ENCODE measurements at places on chromosomes 3 and 15.

DNA sequence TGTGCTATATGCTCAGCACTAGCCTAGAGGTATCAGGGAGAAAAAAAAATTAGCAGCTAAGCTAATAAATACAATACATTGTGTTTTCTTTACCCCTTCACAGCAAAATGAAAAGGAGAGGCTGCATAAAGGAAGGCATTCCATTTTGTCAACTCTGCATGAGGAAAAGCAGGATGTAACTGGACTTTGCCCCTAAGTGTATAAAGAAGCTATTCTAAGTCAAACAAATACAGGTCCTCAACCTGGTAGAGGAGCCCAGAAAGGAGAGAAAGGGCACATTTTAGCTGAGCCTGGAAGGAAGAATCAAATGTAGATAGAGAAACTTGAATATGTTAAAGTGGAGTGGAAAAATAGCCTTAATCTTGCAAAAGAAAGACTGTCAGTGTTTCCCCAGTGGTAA is 89.0 kb upstream of the SPRED1 start:
- no peak for DNase-seq

DNA sequence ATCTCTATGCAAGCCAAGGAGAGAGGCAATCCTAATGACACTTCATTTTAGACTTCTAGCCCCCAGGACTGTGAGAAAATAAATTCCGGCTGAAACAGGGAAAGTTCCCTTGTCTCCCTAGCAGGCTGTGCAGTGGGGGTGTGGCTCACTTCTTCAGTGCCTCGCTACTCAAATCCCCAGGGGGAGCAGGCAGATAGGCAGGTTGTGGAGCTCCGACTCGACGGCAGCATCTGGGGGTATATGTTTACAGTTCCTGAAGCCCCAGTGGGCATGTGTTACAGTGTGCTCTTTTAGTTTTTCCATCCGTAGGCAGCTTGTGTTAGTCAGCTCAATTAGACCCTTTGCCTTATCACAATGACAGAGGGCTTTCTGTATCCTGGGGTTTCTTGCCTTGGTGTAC is 836.5 kb downstream of the PDCD6IP start:
- DNase-seq = no peak

GRCh38 chr3:97968376-97968775 is 3.9 kb downstream of the RIOX2 start:
- no peak for DNase-seq

DNA sequence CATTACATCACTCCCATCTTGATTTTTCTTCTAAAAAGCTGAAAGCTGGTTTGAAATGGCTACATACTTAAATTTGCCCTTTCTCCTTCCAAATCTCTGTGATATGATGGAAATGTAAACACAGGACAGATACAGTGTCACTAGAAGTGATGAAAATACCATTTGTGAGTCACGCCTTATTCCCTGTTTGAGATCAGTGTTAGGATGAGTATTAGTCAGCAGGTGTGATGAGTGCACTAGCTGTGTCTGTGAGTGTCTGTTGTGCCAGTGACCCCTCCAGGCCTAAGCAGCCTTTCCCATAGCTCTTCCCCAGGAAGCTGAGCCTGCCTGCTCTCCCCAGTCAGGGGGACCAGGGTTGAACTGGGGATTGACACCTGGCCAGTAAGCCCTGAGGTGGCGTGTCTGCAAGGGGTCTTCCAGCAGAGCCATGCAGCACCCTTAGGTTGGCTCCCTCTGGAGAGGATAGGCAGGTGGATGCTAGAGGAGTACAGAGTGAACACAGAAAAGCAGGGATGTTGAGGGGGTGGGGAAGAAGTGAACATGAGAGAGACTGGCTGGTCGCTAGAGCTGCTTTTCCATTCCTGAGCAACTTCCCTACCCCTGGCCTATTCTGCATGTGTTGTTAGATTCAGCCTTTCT is 92.0 kb downstream of the PDE8A start:
- DNase-seq = no peak

GRCh38 chr15:69951898-69952555 is 145.7 kb downstream of the TLE3 start:
- DNase-seq = no peak

GRCh38 chr3:188574885-188575284 is 420.9 kb downstream of the LPP start:
- DNase-seq = no peak

DNA sequence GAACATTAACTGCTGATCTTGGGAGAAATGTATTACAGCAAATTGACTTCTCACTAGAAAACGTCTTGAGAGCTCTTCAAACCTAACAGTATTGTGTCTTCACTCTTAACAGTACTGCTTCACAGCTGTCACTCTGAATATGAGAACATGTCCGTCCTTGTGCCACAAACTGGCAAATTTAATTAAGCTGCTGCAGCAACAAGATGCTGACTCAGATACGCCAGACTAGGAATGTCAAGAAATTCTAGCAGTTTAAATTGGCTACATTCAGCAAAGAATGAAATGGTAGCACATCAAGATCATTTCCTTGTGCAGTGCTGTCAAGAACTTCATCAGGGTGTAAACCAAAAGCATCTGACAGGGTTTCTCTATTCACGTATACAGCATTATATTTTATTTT is 7.6 kb downstream of the ICE2 start:
- no peak for DNase-seq

DNA sequence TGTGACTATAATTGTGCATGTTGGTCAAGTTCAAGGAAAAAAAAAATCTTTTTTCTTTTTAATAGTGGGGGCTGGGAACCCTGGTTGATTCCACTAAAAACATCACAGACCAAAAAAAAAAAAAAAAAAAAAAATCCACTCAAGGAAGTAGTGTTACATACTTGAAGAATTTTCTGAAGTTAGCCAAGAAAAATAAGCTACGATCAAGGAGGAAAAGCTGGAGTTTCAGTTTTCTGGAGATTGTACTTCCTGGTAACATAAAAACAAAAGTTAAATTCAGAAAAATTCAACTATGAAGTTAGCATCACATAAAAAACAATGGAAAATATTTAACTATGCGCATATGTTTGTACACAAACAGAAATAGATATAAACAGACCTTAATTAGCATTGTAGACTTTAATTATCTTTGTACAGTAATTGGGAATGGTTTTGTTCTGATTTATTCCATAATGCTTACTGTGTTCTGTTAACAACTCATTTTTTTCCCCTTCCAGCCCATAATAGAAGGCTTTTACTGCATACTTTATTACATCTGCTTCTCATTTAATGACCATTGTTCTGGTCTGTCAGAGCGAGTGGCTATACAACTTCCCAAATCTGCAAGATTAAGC is 194.3 kb downstream of the RORA start:
- no peak for DNase-seq

GRCh38 chr3:181358562-181358961 is 353.2 kb upstream of the SOX2 start:
- DNase-seq = no peak

- no peak for DNase-seq
Observed at GRCh38 chr3:195839260-195840010, 27.7 kb upstream of the MUC4 start.

GRCh38 chr3:20125897-20126296 is 60.1 kb downstream of the SGO1 start:
- no peak for DNase-seq

GRCh38 chr3:113231827-113232253 is 20.5 kb downstream of the BOC start:
- no peak for DNase-seq

GRCh38 chr15:70023064-70023768 is 74.5 kb downstream of the TLE3 start:
- DNase-seq = no peak

- DNase-seq = no peak
Observed at GRCh38 chr3:42501681-42502428, 588 bp upstream of the VIPR1 start.

- DNase-seq = no peak
Observed at GRCh38 chr3:195911946-195912270, 3.6 kb upstream of the TNK2 start.

- DNase-seq = no peak
Observed at GRCh38 chr3:138351916-138352550, 3.7 kb downstream of the MRAS start.

GRCh38 chr15:61736790-61737189 is 323.5 kb downstream of the VPS13C start:
- DNase-seq = no peak

GRCh38 chr3:99313485-99313884 is 324.9 kb upstream of the COL8A1 start:
- no peak for DNase-seq

GRCh38 chr3:127226457-127226856 is 33.5 kb downstream of the PRR23E start:
- DNase-seq = no peak

- DNase-seq = no peak
Observed at GRCh38 chr3:77259694-77260093, 219.8 kb downstream of the ROBO2 start.

DNA sequence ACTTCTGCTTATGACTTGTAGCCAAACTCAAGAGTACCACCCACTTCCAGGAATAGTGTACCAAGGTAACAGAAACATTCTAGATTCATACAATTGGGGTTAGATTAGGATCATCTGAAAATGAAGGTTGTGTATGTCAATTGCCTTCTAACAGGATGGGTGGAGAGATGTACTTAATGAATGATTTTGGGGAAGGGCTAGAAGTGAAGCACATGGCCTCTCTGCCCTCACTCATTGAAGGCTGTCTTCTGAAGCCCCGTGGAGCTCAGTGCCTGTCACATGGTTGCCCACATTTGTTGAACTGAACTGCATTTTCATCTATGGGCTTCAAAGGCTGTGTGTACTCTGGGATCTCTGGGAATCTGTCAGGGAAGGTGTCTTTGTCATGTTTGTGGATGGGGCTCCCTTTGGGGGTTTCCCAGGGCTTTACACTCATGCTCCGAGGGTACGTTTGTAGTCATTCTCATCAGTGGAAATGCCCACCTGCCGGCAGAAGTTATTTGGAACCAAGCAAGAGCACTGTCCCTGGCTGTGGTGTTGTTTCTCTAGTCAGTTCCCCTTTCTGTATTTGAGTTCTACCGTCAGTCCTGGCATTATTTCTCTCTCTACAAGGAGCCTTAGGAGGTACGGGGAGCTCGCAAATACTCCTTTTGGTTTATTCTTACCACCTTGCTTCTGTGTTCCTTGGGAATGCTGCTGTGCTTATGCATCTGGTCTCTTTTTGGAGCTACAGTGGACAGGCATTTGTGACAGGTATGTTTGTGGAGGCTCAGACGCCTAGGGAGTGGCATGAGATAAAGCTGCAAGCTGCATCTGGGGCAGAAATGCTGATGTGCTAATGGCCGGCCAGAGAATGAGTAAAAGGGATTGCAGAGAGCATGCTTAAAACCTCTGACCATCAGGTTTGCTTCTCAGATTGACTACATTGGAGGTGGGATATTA is 22.4 kb downstream of the CD86 start:
- DNase-seq = no peak

DNA sequence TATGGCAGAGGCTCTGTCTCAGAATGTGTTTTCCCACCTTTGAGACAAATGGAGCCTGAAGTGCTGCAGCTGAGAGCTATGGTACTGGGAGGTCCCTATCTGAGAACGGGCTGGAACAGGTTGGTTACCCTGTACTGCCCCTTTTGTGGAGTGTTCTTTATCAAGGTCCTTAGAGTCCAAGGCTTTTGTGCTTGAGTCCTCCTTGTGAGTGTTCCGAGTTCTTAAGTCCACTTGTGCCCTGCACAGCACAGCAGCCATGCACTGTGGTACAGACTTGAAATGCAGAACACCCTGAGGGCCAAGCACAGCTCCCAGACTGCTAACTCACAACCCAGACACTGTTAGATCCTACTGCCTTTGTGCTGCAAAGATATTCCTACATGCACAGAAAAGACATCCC is 67.8 kb downstream of the ARHGAP31 start:
- DNase-seq = no peak

GRCh38 chr3:186251948-186252619 is 110.0 kb downstream of the DGKG start:
- DNase-seq = no peak

DNA sequence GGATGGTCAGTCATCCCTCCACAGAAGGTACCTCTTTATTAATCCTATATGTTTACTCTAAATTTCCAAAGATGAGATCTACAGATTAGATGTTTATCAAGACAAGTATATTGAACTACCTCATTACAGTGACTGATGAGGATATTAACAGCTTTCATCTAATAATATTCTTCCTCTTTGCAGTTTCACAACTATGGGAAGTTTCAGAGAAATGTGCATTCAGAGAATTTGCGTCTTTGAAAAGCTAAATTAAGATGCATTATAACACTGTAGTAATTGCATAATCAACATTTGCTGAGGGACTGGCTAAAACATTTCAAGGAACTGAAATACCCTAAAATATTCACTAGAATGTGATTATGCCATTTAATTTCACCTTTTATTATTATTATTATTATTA is 46.7 kb downstream of the MCF2L2 start:
- no peak for DNase-seq

DNA sequence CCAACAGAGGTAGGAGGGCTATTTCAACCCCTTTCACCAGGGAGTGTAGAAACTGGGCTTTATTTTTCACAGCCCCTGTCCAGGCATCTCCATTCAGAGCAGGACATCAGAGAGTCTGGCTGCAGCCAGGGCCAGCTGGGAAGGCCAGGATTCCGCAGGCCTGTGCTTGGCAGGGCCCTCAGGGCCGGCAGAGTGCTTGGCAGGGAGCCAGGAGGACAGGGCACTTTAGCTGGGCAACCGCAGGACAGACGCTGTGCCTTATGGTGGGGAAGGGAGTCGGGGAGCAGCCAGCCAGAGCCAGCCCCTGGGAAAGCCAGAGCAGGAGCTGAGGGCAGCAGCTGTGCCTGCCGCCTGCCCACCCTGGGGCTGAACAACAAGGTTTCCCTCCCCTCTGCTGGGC is 34.5 kb upstream of the IQCF6 start:
- DNase-seq = no peak

- no peak for DNase-seq
Observed at GRCh38 chr3:50435371-50436113, 67.9 kb downstream of the CACNA2D2 start.

DNA sequence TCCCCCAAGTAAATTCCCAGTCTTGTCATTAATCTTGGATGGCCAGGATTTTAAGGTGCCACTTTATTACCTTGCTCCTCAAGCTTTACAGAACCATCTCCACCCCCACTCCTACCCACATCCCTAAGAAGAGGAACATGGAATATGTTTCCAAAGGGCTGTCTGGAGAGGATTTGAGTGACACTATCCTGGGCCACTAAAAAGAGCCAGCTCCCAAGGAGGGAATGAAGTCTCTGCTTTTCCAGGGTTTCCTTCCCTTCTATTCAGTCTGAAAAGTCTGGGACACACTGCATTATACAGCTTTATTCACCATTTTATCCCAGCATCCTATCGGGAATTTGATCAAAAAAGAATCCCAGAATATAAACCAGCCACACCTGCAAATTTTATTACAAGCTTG is 35.6 kb upstream of the MECOM start:
- DNase-seq = no peak

GRCh38 chr3:25662736-25663320 is 1.9 kb downstream of the TOP2B start:
- no peak for DNase-seq

- no peak for DNase-seq
Observed at GRCh38 chr15:101436526-101436925, 53.0 kb downstream of the PCSK6 start.

All from iPS DF 19.7 (cell line).